ENCODE measurements at places on chromosomes 1 and 21.
A peak's percentile ranks its signal among the peaks of the same experiment; 100 is the strongest.

- no peak for DNase-seq
Measured at GRCh38 chr1:55054396-55054795, 15.0 kb downstream of the PCSK9 start.

GRCh38 chr1:9128166-9128519 is 759 bp downstream of the GPR157 start:
- DNase-seq = no peak

DNA sequence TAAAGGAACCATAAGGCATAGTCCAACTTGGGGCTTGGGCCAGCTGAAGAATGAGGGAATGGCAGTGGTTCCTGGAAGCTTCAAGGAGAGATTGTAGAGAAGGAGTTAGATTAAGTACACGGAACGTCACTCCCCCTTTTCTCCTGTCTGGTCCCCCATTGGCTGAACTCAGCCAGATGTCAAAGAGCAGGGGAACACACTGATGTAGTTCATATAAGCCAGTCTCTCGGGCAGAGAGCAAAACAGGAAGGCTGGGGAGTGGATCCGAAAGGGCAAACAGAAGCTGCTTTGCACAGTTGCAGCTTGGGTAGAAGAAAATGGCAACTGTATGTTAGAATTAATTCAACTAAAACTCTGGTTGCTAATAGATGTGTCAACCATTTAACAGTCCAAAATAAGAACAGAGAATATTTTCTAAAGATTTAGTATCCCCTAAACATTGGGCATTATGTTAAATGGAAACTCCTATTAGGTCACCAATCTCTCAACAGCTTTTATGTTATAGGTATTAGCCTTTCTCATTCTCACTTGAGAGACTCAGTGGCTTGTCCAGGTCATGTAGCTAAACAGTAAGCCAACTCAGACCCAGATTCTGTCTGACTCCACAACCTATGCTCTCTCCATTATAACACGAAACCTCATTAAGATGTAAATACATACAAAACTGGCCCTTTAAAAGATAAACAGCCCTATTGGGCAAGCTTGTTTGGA is 600.7 kb upstream of the USP24 start:
- DNase-seq = no peak

DNA sequence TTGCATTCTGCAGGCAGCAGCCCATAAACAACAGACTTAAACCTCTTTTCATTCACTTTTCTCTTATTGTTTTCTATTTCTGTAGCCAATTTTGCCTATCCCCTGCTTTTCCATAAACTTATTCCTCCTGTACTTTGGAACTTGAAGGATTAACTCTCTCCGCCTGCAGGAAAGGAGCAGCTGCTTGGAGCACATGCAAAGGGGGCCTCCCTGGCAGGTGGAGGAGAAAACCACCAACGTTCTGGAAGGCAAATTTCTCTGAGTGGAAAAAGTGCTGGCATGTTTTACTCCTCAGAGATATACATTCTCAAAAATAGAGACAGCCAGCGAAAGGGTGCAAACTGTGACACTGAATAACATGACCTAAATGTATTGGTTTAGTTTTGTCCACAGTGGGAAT is 33.6 kb downstream of the RGS21 start:
- DNase-seq = no peak

DNA sequence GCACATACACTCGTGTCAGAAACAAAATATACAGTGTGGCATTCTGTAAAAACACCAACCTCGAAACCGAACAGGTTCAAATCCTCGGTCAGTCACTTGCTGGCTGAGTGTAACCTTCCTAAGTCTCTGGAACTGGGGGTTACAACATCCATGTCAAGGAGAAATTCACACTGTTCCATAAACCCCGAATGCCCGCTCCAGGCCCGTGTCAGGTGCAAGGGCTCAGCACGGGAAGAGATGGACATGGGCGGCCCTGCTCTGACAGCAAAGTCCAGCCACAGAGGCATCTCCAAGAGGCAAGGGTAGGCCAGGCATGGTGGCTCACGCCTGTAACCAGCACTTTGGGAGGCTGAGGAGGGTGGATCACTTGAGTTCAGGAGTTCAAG is 79.5 kb downstream of the SLC66A1 start:
- DNase-seq = no peak

DNA sequence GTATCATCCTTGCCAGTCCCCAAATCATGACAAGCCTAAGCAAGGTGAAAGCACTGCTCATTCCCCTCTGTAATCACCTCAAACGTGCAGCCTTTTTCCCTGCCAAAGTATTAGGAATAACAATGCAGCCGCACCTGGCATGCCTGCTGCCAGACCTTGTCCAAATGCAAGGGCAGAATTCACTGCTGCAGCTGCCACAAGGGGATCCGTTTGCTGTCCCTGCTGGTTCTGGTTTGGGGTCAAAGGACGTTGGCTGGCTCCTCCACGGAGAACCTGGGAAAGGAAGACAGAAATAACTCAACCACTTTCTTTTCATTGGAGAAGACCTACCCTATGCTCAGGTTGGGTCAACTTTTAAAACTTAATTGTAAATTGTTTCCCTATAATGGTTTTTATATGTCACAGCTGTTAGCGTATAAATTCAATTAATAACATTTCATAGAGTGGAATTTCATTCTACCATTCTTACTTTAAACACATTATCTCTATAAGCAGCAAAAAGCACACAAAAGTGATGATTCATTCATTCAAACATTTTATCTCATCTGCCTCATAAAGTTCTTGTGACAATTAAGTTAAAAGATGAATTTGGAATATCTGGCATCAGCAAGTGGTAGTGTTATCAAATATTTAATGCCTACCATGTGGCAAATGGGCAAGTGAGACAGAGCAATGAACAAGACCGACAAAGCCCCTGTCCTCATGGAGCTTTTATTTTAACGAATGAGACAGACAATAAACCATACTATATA is 59.8 kb upstream of the SDC3 start:
- no peak for DNase-seq

GRCh38 chr1:62317021-62317768 is 2.0 kb downstream of the KANK4 start:
- no peak for DNase-seq

- peak; percentile 69 for DNase-seq
Measured at GRCh38 chr1:109739738-109740614, 862 bp downstream of the GSTM3 start.

DNA sequence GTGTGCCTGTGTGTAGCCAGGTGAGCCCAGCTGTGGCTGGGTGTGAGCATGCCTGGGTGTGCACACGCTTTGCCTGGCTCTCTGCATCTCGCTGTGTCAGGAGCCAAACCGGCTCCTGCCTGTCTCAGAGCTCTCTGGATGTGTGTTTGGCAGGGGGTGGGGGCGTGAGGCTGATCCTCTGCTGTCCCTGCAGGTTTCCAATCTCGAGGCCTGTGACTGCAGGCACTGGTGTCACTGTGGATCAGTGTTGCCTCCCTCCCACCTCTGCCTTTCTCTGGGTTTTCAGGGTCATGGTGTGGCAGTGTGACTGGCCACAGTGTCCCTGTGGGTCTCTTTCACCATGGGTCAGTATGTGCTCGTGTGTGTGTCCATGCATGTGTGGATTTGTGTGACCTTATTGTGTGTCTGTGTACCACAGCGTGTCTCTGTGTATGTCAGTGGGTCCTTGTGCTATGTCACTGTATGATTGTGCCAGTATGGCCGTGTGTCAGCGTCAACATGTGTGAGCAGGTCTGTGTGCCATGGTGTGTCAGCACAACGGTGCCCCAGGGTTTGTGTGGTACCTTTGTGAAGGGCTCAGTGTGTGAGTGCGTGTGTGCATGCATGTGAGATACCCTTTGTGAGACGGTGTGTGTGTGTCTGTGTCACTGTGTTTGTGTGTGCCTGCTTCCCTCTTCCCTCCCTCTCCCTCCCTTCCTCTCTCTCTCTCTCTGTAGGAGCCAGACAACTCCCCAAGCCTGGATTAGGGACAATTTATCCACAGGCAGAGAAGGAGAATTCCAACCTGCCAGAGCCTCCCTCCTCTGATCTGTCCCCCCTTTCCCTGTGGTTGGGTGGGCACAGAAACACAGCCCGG is 43.4 kb downstream of the AHDC1 start:
- DNase-seq = no peak

DNA sequence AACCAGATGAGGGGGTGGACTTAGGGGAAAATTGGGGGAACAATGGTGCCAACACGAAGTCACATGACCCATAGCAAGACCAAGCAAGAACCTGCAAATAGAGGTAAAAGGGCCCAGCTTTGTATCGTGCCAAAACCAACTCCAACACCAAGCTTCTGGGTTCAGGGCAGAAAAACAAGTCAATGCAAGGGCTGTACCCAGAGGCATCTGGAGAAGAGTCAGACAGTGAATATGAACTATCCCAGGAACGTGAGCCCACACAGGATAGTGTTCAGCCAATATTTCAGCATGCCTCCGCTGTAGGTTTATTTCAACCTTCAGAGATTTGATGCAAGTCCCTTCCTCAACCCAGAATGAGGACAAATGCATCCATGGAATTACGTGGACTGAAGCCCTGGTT is 15.0 kb upstream of the ZMYM6 start:
- no peak for DNase-seq

DNA sequence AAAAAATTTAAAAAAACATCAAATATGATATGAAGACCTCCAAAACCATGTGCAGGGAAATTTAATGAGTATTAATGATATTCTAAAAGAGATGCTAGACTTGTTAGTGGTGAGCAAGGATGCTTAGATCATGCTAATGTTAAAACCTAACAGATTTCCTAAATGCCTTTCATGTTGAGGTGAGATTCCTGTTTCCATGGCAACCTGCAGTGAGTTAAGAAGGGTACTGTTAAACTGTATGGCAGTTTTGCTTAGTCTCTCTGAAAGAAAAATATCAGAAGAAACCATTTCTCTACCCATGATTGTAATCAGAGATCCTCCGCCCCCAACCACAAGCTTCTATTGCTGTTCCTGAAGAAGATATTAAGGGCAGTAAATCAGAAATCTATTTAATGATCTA is 321.6 kb upstream of the LRRC7 start:
- no peak for DNase-seq

DNA sequence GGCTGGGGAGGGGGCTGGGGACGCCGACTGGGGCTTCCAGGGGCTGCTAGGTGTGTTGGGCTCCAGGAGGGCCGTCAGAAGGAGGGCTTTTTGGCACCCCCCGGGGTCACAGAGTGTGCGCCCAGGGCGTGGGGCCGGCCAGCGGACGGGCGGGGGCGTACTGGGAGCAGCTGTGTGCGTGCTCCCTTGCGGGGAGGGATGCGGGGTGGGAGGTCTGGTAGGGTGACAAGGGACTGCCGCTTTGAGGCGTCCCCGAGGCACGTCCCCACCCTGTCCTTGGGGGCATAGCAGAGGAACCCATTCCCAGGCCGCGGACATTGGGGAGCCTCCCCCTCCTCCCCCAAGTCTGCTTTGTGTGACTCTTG is 1.1 kb downstream of the FOXO6 start:
- DNase-seq = no peak

DNA sequence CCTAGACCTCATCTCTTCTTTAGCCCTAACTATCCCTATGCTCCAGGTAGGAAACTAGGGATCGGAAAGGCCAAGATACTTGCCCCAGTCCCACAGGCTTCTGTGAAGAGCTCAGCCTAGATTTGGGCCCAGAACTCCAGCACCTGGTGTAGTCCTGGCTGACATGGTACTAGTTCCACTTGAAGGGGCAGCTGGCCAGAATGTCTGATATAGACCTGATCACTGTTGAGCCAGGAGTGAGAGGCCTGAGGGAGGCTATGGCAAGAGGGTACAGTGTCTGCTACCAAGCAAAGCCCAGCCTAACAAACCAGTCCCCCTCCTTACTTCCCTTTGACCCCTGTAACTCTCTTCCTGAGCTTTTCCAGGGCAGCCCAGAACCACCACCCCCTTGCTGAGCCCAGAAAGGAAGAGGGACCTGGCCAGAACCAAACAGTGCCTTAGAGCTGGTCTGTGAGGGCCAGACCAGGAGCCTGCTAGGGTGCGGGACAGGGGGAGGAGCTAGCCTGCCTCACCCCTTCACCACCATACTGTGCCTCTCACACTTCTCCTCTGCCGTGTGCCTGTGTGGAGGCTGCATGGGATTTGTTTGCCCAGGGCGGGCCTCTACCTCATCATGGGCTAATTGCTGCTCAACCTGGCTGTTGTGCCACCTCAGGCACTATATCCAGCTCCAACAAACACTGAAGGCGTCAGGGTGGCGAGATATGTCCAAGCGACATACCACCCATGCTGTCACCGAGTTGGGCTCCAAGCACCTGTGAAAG is 10.9 kb downstream of the POMGNT1 start:
- no peak for DNase-seq

GRCh38 chr21:41627428-41627827 is 119.5 kb upstream of the TMPRSS2 start:
- peak; percentile 86 for DNase-seq

- DNase-seq = peak; percentile 62
Measured at GRCh38 chr1:235511470-235512240, 7.4 kb upstream of the B3GALNT2 start.

GRCh38 chr1:213669964-213670691 is 317.6 kb upstream of the PROX1 start:
- DNase-seq = no peak

GRCh38 chr1:211241071-211241470 is 18.1 kb upstream of the RCOR3 start:
- DNase-seq = no peak

GRCh38 chr1:162065016-162065415 is 4.5 kb upstream of the NOS1AP start:
- DNase-seq = no peak

- no peak for DNase-seq
Measured at GRCh38 chr1:248730507-248731335, 24.8 kb downstream of the LYPD8 start.

DNA sequence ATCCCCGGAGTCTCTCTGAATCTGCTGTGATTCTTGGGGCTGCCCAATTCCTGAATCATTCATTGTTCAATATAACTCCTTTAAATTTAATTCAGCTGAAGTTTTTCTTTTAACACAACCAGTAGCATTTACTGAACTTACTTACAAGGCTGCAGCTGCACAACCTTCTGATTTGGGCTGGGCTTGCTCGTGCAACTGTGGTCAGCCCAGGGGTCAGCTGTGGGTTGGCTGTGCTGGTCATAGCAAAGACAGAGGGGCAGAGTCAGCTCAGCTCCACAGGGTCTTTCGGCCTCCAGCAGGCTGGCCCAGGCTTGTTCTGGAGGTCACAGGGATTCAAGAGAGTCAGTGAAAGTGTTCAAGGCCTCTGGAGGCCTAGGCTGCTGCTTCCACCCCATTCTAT is 186.1 kb downstream of the MATN1 start:
- DNase-seq = no peak

DNA sequence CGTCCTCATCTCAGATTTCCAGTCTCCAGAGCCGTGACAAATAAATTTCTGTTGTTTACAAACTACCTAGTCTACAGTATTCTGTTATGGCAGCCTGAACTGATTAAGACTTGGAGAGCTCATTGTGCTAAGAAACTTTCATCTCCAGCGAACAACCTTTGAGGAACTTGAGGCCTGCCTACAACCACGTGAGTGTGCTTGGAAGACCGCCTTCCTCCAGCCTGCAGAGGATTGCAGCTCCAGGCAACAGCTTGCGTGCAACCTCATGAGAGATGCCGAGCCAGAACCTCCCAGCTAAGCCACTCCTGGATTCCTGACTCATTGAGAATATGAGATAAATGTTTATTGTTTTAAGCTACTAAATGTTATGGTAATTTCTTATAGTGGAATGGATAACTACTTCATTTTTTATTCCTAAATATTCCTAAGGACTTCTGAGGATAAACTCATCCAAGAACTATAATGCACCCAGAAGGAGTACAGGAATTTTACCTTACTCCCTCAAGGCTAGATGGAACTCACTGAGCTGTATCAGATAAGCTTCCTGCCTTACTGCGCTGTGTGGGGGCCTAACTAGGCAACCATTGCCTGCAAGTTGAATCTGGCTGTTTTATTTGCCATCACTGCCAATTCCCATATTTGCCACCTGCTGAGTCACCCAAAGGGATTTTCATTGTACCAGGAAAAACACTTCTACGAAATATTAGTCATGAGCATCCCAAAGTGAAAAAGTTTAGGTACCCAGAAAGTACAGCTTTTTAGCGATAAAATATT is 17.6 kb downstream of the FAM177B start:
- DNase-seq = peak; percentile 88

Measured in fibroblast of upper back skin (primary cell).